ENCODE measurements at places on chromosomes 1 and 21.

DNA sequence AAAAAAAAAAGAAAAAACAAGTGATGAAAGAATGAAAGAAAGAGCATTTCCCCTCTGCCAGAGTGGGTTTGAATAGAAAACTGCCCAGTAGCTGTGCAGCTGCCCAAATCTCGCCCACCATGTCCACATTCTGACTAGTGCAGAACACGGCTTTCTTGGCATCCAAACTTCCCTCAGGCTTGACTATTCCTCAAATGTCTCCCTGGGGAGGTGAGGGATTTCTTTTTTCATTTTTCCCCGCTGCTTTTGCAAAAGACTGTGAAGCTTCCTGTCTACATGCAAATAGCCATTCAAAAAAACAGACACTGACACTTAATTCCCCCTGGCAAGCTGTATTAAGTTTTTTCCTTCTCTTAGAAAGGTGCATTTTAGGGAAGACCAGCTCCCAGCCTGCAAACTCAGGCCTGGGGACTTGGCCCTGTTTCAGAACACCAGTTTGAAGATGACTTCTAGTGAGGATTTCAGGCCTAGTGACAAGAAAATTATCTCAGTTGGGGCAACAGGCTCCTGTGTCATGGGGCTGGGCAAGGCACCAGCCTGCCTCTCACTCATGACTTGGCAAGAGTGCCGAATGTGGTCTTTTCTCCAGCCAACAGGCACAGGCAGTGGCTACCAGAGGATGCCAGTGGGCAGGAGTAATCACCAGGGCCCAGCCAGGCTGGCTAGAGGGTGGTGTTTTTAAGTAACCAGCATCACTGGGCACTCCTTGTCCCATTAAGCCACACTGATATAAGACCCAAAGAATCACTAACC, 178.1 kb upstream of the NFIA start:
- DNase-seq: no peak

GRCh38 chr21:17668479-17669140, 55.9 kb upstream of the BTG3 start:
- DNase-seq: no peak

- DNase-seq: no peak
These were observed 543.7 kb downstream of the NPHP4 start for GRCh38 chr1:5448486-5448885.

- DNase-seq: no peak
These were observed 125.8 kb downstream of the SLC45A1 start for GRCh38 chr1:8443558-8444194.

DNA sequence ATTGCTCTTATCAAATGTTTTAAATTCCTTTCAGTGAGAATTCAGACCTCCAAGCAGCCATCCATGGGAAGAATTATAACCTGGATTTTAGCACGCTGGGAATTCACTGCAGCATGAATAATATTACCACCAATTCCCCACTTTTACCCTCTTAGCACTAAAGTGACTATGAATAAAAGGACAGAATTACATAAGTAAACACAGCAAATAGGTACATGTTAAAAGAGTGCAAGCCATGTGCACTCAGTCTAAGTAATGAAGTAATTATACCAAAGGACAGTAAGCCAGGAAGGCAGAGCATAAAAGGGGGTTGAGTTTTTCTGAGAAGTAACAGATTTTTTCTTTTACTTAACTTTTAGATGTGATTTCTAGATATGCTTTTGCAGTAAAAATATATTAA, 176.3 kb downstream of the DENND1B start:
- no peak for DNase-seq
